ENCODE measurements at places on chromosomes 1 and 21.
A peak's percentile ranks its signal among the peaks of the same experiment; 100 is the strongest.

DNA sequence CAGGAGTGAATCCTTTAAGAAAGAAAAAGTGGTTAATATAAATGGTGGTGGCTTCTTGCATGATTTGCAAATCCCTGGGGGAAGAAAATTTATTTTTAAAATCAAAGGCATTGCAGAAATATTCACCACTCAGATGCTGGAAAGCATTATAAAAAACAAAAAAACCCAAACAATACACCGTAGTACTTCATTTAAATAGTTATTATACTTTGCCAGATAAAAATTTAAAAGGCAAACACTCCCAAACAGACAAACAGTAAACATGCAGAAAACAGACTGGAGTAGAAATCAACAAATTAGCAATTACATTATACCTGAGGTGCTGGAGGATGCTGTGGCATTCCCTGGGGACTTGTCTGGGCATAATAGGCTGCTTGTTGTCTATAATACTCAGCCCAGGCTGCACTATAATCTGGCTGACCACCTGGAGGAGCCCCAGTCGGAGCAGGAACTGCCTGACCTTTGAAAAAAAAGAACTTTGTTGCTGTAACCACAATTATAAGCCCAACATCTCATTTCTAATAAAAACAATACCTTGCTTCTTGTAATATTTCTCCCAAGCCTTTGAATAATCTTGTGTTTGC is 29.9 kb downstream of the FUBP1 start:
- H3K27me3 ChIP-seq = no peaks in the 10 kb centered on the region
- H3K36me3 ChIP-seq = peaks cover 76% of the 10 kb centered on the region
- H3K4me3 ChIP-seq = no peak overlapping the region

- no peak for DNase-seq
- no peak overlapping the region for H3K4me3 ChIP-seq
- no peaks in the 10 kb centered on the region for H3K27me3 ChIP-seq
- no peaks in the 10 kb centered on the region for H3K36me3 ChIP-seq
Measured at GRCh38 chr1:231286603-231287002, 45.6 kb downstream of the GNPAT start.

GRCh38 chr1:63620671-63621070 is 27.5 kb downstream of the PGM1 start:
- no peaks in the 10 kb centered on the region for H3K27me3 ChIP-seq
- peak overlapping the region; percentile 72 for H3K27ac ChIP-seq
- peaks cover 76% of the 10 kb centered on the region for H3K4me1 ChIP-seq
- no peak for DNase-seq

DNA sequence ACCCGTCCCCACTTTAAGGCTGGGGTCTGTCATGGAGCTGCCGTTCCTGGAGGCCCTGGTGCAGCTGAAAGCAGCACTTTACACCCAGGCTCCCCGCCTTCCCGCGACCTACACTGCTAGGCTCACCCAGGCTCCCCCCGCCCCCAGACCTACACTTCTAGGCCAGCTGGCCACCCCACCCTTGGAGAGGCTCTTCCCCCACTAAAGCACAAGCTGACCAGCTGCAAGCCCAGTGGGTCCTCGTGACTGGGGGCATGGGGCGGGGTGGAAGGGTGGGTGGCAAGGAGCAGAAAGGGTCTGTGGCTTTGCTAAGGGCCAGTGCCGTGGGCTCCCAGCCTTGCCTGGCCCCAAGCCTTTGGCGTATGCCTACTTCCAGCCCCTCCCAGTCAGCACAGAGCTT is 9.7 kb upstream of the ARHGEF16 start:
- no peaks in the 10 kb centered on the region for H3K4me1 ChIP-seq
- no peak for DNase-seq
- no peaks in the 10 kb centered on the region for H3K36me3 ChIP-seq
- H3K4me3 ChIP-seq = no peak overlapping the region
- no peak overlapping the region for H3K27ac ChIP-seq
- peaks cover 72% of the 10 kb centered on the region for H3K27me3 ChIP-seq

DNA sequence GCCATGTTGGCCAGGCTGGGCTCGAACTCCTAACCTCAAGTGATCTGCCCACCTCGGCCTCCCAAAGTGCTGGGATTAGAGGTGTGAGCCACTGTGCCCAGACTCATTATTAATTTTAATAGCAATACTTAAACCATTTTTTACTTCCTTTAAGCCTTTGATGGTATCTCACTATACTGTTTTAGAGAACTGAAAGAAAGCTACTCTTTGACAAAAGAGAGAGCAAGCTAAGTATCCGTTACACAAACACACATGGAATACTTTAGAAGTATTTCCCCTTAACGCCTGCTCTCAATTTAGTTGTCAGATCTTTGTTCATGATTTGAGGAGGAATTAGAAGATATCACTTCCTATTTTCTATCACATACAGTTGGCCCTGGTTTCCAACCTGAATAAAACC is 189.4 kb downstream of the COP1 start:
- DNase-seq = no peak
- no peak overlapping the region for H3K4me3 ChIP-seq
- H3K27me3 ChIP-seq = no peaks in the 10 kb centered on the region
- H3K4me1 ChIP-seq = no peaks in the 10 kb centered on the region
- peaks cover 36% of the 10 kb centered on the region for H3K36me3 ChIP-seq
- H3K27ac ChIP-seq = no peak overlapping the region
